8988T (cell line): ENCODE measurements at places on chromosomes 1 and 21.

GRCh38 chr1:15882665-15883064, 35.2 kb downstream of the SPEN start:
- DNase-seq, result no peak

GRCh38 chr1:46703927-46704641, 14.8 kb downstream of the EFCAB14 start:
- DNase-seq, result no peak

- no peak for DNase-seq
Measured at GRCh38 chr1:48035371-48036141, 38.4 kb upstream of the TRABD2B start.

DNA sequence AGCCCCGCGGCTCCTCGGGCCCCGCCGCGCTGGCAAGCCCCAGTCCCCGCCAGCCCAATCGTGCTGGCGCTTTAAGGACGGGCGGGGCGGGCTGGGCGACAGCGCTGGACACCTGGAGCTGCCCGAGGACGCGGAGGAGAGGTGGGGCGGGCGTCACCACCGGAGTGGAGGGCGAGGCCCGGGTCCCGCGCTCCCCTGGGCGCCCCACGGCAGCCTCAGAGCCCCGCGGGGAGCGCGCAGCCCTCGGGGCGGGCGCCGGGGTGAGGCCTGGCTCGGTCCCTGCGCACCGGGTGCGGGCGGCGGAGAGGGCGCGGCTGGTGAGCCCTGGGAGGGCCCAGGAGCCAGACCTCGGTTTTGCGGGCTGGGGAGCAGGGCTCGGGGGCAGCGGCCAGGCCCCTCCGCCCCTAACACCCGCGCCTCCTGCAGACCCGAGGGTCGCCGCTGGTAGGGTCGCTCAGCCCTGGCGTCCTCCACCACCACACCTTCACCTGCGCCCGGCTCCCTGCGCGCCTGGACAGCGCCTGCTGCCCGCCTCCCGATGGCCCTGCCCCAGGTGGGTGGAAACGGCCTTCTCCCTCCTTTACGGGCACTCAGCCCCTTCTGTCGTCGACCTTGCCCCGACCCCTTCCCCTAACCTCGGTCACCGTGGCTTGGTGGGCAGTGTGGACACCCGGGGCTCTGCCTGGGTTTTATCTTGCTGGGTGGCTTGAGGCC, at the start of gene TMEM61:
Gene TMEM61, plus strand, starts transcription at position 101 of the 714 bp plus-strand sequence. Its CDS starts 438 bp downstream, at position 539.
- no peak for DNase-seq

GRCh38 chr1:33441088-33441745, 10.3 kb upstream of the PHC2 start:
- no peak for DNase-seq

GRCh38 chr1:235852887-235853286, 13.8 kb downstream of the LYST start:
- DNase-seq, result no peak

DNA sequence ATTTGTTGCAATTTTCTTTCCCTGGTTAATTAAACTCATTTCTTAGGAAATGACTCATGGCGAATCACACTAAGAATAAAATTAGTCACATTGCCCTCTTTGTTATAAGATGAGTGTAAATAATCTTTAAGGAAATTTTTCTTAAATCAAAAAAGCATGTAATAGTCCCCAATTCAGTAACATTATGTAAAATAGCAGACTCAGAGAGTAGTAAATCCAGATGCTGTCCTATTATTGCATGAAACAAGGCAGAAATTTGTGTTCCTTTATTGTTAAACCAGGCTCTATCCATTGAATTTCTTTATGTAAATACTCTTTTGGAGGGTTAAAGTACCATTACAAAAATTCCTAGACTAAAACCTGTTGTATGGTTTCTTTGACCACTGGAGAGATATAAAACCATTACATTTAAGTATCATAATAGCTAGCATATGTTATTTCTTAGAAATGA, 154.5 kb upstream of the C1orf87 start:
- DNase-seq, result no peak

GRCh38 chr1:82462366-82462765, 661.6 kb downstream of the ADGRL2 start:
- no peak for DNase-seq

DNA sequence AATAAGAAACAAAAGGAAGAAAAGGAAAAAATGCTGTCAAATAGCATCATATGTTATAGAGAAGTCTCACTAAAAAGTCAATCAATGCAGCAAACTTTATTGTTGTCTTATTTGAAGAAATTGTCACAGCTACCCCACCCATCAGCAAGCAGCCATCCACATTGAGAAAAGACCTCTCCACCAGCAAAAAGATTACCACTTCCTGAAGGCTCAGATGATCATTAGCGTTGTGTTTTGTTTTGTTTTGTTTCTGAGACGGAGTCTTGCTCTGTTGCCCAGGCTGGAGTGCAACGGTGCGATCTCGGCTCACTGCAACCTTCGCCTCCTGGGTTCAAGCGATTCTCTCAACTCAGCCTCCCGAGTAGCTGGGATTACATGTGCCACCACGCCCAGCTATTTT, 29.0 kb downstream of the ATP2B4 start:
- no peak for DNase-seq

DNA sequence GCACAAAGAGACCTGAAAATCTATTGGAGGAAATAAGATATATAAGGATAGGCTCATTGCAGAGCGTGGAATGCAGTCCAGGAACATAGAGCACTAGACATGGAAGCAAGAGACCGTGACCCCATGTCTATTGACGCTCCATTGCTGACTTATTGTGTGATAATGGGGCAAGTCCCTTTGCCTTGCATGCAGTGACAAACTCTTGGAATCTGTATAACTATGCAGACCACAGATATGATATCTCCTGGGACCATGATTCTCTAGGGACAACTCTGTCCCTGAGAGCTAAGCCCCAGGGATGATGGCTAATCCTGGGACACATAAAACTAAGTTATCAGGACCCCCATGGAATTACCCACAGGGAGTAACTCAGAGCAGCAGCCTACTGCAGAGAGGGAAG, 73.1 kb upstream of the PRDX6 start:
- no peak for DNase-seq
